Kidney (tissue), 22 donors: ENCODE measurements at places on chromosomes 6 and 20.
A peak's percentile ranks its signal among the peaks of the same experiment; 100 is the strongest.

GRCh38 chr20:34549291-34549928 is 9.1 kb upstream of the MAP1LC3A start:
- H3K27ac ChIP-seq: peak overlapping the region; percentile 65
- no peak for DNase-seq
- no peaks in the 10 kb centered on the region for H3K36me3 ChIP-seq

- peak; percentile 51 for DNase-seq
- no peaks in the 10 kb centered on the region for H3K4me1 ChIP-seq
- no peaks in the 10 kb centered on the region for H3K36me3 ChIP-seq
- no peaks in the 10 kb centered on the region for H3K27me3 ChIP-seq
Measured at GRCh38 chr6:14966096-14966905, 279.6 kb upstream of the JARID2 start.

- H3K27me3 ChIP-seq: no peaks in the 10 kb centered on the region
- H3K36me3 ChIP-seq: no peaks in the 10 kb centered on the region
- no peaks in the 10 kb centered on the region for H3K4me1 ChIP-seq
- DNase-seq: peak; percentile 69
- peak overlapping the region; percentile 96 for H3K4me3 ChIP-seq
- H3K27ac ChIP-seq: peak overlapping the region; percentile 93
Measured at GRCh38 chr6:125789576-125790357, 993 bp upstream of the NCOA7 start.

GRCh38 chr6:47836639-47837038 is 54.8 kb downstream of the OPN5 start:
- no peaks in the 10 kb centered on the region for H3K36me3 ChIP-seq
- DNase-seq: no peak
- no peaks in the 10 kb centered on the region for H3K4me1 ChIP-seq
- no peaks in the 10 kb centered on the region for H3K27me3 ChIP-seq
- no peak overlapping the region for H3K4me3 ChIP-seq

GRCh38 chr6:104986625-104987024 is 29.7 kb downstream of the LIN28B start:
- H3K4me1 ChIP-seq: no peaks in the 10 kb centered on the region
- H3K27me3 ChIP-seq: no peaks in the 10 kb centered on the region
- no peaks in the 10 kb centered on the region for H3K36me3 ChIP-seq
- DNase-seq: no peak
- no peak overlapping the region for H3K4me3 ChIP-seq
